Large intestine (tissue), 12 donors: ENCODE measurements at places on chromosomes 2 and 18.

GRCh38 chr2:235897992-235898391 is 270.2 kb downstream of the GBX2 start:
- DNase-seq: no peak

- no peak for DNase-seq
Observed at GRCh38 chr2:38829971-38830370, 45.8 kb downstream of the DHX57 start.

- DNase-seq: no peak
Observed at GRCh38 chr2:199602271-199602895, 144.6 kb upstream of the SATB2 start.

- DNase-seq: no peak
Observed at GRCh38 chr18:79982736-79983135, 5.6 kb downstream of the TXNL4A start.

- DNase-seq: no peak
Observed at GRCh38 chr18:41955688-41956087, 654 bp downstream of the PIK3C3 start.

GRCh38 chr2:36655453-36655852 is 41.1 kb upstream of the VIT start:
- no peak for DNase-seq

DNA sequence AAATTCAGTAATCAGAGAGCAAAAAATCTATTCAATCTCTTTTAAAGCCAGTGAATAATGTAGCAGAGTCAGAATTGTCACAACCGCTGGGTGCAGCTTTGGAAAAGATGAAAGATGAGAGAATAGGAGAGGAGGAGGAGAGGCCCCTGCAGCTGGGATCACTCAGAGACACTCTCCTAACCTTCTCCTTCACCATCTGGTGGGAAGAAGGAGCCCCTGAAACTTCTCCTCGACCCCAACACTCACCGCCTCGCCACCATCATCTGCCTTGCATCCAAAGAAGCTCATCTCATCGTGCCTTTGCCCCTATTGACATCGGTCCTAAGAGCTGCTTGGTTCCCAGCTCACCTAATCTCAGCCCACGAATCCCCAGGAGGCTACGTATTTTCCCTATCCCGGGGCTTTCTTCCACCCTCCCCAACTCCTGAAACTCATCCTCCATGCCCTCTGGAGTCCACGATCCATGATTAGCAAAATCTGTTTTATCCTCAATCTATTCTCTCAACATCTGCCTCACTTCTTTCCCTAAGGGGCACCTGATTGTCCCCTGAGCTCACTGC is 58.5 kb downstream of the PKDCC start:
- DNase-seq: no peak

DNA sequence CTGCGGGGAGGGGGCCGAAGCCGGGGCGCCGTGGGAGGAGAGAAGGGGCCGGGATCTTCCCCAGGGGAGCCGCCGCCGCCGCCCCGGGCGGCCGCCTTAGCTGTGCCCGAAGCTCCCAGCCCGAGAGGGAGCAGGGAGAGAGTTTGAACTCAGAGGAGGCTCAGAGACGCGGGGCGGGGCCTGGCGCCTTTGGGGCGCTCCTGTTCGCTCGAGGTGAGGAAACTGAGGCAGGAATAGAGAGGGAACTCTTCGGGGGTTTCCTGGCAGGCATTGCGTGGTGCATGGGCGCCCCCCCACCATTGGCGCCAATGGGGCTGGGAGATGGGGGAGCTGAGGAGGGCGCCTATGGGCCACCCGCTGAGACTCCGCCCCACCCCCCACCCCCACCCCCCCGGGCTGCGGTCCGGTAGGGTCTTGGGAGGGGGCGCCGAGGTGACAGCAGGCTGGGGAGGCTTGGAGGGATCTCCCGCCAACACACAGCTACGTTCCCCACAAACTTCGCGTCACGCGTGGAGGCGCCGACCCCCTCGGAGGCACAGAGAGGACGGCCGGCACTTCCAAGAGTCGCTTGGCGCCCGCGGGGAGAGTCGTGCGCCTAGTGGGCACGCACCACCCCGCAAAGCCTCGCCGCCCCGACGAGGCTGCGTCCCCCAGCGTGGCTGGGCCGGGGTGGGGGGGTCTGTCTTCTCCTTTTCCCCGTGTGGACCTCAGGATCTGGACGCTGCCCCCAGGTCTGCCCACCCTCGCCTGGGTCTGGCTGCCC is 680 bp downstream of the CTDSP1 start:
- DNase-seq: no peak

DNA sequence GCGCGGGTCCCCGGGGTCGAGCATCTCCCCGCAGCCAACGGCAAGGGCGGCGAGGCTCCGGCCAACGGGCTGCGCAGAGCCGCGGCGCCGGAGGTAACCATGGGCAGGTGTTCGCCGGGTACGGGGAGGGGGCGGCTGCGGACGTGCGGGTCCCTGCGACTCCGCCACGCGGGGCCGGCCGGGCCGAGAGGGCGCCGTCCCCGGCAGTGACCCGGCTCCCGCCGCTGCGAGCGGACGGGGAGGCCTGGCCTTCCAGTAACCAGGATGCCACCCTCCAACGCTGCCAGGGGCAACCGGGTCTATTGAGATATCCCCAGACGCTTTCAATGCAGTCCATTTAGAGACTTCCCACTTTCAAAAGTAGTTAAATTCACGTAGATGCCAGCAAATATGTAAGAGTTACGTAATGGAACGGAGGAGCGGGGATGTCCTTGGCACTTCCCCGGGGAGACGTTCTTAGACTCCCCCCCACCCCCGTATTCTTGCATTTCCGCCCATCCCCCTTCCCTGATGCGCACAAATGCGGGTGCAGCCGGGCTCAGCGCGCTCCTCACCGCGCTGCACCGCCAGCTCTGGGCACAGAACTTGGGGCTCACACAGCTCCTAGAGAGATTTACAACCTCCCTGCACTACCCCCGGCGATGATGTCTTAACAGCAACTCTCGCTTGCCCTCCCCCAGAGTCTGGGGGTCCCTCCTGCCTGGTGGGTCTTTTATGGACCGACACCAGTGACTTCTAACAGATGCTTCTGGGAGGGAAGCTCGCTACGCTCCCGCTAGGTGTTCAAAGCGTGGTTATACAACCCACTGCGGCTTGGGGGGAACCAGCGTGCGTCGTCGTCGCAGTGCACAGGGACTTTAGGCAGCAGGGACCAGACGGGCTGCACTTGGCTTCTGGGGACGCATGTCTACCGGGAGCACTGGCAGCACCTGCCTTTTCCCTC is 657 bp downstream of the SGPP2 start:
- DNase-seq: no peak

GRCh38 chr2:185979546-185980071 is 241.0 kb downstream of the FSIP2 start:
- no peak for DNase-seq

GRCh38 chr2:217510771-217511291 is 492.0 kb downstream of the TNS1 start:
- peak; percentile 68 for DNase-seq

DNA sequence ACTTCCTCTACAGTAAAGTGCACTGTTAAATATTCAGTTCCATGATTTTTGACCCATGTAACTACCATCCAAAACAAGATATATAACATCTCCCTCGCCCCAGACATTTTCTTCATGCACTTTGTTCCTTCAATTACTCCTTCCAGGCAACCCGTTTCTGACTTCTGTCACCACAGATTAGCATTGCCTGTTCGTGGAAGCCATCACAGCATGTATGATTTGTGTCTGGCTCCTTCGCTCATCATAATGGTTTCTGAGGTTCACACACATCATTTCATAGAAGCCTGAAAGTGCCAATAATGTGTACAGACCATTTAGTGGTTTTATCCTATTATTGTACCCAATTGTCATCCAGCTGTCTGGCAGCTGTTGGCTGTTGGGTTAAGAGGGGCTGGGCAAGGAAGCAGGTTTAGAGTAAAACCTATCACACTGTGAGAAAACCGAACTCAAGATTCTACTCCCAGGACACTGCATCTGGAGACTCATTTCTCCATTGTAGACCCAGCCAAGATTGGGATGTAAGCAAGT is 16.1 kb downstream of the ARHGAP28 start:
- no peak for DNase-seq

DNA sequence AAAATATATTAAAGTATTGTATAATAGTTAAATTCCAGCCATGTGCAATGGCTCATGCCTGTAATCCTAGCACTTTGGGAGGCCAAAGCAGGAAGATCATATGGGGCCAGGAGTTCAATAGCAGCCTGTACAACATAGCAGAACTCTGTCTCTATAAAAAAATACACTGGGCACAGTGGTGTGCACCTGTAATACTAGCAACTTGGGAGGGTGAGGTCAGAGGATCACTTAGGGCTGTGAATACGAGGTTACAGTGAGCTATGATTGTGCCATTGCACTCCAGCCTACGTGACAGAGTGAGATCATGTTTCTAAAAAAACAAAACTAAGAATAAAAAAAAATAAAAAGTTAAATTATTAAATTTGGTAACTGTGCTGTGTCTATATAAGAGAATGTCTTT is 36.1 kb downstream of the ZRANB3 start:
- no peak for DNase-seq

GRCh38 chr2:64062840-64063239 is 43.6 kb upstream of the VPS54 start:
- DNase-seq: no peak

GRCh38 chr2:156334496-156335478 is 2.3 kb upstream of the NR4A2 start:
- DNase-seq: peak; percentile 85

GRCh38 chr2:108330979-108331378 is 42.3 kb downstream of the SULT1C2 start:
- no peak for DNase-seq

DNA sequence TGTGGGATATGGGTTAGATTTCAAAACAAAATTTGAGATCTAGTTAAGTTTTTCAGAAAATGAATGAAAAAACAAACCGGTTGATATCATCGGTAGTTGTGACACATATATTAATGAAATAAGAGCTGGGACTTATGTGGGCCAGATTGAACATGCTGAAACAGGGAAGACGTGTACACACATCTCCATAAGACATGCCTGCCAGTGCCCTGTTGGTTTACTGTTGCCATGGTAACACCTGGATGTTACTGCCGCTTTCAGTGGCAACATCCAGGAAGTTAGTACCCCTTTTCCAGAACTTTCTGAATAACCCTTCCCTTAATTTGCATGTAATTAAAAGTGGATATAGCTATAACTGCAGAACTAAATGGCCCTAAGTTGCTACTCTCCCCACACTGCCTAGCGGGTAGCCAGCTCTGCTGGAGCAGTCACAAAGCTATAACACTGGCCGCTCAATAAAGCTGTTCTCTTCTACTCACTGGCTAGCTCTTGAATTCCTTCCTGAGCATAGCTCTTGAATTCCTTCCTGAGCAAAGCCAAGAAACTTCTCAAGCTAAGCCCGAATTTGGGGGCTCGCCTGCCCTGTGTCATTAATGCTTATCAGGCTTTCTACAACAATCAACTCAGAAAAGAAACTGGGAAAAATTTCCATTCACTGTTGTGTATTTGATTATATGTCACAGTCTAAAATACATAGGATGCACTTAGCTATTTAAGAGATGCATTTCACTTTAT is 776.3 kb upstream of the CDH7 start:
- no peak for DNase-seq

- no peak for DNase-seq
Observed at GRCh38 chr18:58805467-58806187, 59.0 kb upstream of the ZNF532 start.

GRCh38 chr2:168169097-168169745 is 78.2 kb downstream of the STK39 start:
- DNase-seq: no peak

DNA sequence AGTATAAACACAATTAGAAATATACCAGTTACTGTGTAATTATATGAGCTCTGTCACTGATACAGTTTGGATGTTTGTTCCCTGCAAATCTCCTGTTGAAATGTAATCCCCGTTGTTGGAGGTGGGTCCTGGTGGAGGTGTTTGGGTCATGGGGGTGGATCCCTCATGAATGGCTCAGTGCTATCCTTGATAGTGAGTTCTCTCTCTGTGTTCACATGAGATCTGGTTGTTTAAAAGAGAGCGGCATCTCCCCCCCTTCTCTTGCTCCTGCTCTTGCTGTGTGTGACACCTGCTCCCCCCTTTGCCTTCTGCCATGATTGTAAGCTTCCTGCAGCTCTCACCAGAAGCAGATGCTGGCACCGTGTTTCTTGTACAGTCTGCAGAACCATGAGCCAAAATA is 24.1 kb downstream of the MTX2 start:
- no peak for DNase-seq

- DNase-seq: no peak
Observed at GRCh38 chr2:197212344-197213262, 98.0 kb downstream of the ANKRD44 start.

DNA sequence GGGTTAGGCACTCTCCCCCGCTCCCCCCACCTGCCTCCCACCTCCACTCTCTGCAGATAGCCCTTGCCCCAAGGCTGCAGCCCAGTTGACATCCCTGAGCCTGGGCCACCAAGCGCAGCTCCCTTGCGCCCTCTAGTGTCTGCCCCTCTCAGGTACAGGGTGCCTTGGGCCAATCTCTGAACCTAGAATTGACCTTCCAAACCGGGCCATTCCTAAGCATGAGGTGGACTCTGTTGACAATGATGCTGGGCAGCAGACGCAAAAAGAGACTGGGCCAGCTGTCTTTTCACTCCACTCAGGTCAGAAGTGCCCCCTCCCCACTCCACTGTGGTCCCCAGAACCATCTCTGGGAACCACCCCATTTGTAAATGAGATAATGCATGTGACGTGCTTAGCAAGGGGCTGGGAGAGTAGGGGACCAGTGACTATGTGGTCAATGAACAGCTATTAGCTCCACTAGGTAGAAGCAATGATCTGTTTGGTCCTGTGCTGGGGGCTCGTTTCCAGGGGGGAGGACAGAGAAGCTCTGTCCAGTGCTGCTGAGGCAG is 43.3 kb upstream of the PLB1 start:
- DNase-seq: peak; percentile 43

DNA sequence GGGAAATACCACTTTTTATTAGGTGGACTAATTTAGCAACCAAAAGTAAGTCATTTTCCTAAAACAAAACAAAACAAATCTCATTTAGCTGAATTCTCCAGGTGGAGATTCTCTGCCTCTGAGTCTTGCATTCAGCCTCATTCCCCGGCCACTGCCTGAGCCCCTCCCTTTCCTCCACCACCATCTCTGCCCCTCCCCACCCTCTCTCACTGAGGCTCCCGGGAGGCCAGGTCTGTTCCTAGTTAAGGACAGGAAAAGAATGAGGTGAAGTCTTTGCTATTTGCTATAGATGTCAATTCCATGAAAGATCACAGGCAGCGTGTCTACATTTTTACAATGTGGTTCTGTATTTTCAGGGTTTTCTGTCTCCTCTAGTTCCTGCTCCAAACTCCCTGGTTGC is 83.0 kb upstream of the SOX11 start:
- no peak for DNase-seq
